AML-193 (cell line): ENCODE measurements at places on chromosomes 7 and 10.

DNA sequence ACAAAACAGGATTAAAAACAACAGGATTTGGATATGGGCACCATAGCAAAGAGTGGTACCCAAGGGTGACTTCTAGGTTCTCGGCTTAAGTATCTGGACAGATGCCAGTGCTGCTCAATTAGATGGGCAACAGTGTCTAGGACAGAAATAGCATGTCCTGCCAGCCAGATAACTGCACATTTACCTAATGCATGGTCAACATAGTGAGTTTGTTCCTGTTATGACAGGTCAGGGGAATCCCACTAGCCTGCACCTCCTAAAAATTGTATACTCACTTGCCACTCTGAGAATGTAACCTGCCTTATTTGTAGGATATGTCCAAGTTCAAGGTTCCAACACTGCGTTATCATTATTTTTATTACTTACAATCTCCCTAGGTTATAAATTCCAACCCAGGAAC lies 471.7 kb downstream of the GRM8 start:
- no peak for DNase-seq

DNA sequence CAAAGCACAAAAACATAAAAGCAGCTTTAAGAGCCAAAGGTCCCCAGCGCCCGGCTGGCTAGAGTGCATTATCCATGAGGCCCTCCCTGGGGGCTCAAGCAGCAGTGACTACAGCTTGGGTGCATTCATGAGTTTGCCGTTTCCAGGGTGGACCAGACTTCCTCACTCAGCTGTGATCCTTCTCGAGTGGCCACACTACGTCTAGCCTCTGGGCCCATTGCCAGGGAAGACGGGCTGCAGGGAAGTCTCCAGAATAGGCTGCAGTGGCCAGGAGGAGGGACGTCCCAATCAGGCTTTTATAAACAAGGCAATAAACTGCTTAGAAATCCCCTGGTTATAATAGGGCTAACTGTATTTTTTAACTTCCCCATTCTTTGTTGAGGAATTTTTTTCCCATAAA lies 89.4 kb upstream of the C1QL3 start:
- DNase-seq, result no peak

- DNase-seq, result no peak
These were observed 166.0 kb downstream of the ACTR3B start for GRCh38 chr7:152925412-152926147.

- DNase-seq, result no peak
These were observed 365.6 kb upstream of the AUTS2 start for GRCh38 chr7:69232445-69233376.

DNA sequence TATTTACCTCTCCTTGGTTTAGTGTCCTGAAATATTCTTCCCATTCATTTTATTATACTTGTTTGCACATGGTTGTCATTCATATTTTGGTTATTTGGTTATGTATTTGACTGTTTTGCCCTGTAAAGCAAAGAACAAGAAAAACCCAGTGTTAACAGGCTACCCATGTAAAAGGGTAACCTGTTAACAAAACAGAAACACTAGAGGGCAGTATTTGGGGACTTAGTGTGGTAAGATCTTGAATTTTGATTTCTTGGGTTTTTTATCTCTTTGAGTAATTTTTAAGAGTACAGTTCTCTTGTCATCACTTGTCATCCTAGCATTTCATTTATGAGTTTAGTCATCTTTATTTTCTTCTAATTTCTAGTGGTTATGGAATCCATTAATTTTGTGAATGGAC lies 51.3 kb downstream of the POLL start:
- no peak for DNase-seq

- DNase-seq, result no peak
These were observed 119.8 kb downstream of the CACNA2D1 start for GRCh38 chr7:82323806-82324205.

GRCh38 chr10:62244785-62245467 lies 23.7 kb downstream of the RTKN2 start:
- peak; percentile 44 for DNase-seq

- peak; percentile 22 for DNase-seq
These were observed 43.2 kb downstream of the PNLIPRP3 start for GRCh38 chr10:116470768-116471415.

DNA sequence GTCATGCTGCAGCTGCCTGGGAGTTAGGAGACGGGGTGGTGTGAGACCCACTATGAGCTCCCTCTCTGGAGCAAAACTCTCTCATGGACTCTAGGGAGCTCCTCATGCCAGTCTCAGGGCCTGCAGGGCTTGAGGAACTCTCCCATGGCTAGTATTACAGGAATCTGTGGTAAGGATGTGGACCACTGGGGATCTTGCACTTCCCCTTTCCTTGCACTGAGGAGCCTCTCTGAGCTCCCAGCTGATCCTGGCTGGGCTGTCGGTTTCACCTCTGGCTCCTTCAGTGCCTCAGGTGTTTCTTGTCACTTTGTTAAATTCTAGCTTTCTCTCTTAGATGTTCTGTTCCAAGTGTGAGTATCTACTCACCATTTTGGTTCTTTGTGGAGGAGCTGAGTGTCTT lies 71.6 kb upstream of the IMMP2L start:
- DNase-seq, result no peak

- no peak for DNase-seq
These were observed 4.0 kb upstream of the GFRA1 start for GRCh38 chr10:116276981-116277380.

DNA sequence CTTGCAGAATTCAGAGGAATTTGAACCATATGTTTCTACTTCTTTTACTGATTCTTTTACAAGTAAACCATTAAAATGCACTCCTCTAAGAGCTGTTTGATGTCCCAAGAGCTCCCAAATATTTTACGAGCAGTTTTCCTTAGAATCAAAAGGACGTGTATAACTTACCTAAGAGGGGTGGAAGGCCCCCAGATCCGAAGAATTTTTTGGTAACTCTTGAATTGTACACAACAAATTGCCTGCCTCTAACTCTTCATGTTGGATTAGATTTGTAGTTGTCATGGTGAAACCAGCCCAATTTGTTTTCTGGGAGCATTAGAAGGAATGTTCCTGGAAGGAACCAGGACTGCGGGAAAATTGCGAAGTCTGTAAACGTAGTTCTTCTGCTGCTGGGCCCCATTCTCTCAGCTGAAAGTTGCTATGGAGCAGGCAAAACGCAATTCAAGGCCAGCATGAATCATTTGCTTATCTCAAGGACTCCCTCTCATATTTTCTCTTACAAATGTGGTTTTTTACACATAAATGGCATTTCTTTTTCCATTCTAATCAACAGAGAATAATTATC lies 124.8 kb upstream of the TMEM72 start:
- no peak for DNase-seq

DNA sequence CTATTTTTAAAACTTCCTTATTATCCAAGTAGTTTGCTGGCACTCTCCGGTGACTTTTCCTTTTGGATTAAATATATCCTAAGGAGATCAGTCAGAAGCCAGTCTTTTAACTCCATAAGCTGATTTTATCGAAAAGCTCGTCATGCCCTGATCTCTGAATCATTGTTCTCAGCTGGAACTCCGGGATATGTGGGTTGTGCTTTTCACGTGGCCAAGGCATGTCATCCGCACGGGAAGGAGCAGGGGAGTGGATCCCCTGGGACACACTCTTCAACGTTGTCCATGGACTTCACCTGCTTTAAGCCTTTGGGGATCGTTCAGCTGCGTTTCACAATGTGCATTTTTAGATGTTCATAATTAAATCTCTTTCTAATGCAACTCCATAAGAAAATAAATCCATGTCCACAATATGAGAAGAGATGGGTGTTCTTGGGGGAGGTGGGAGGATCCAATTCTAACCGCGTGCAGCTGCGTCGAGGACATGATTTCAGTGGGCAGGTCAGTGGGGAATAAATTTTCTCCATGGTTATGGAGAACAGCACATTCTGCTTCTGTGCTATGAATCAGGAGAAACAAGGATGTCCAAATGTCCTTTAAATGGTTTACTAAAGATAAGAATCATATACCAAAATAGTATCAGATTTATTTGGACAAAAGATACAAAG lies 229.5 kb upstream of the ADARB2 start:
- DNase-seq, result no peak
